ENCODE measurements at places on chromosomes 6 and 20.

DNA sequence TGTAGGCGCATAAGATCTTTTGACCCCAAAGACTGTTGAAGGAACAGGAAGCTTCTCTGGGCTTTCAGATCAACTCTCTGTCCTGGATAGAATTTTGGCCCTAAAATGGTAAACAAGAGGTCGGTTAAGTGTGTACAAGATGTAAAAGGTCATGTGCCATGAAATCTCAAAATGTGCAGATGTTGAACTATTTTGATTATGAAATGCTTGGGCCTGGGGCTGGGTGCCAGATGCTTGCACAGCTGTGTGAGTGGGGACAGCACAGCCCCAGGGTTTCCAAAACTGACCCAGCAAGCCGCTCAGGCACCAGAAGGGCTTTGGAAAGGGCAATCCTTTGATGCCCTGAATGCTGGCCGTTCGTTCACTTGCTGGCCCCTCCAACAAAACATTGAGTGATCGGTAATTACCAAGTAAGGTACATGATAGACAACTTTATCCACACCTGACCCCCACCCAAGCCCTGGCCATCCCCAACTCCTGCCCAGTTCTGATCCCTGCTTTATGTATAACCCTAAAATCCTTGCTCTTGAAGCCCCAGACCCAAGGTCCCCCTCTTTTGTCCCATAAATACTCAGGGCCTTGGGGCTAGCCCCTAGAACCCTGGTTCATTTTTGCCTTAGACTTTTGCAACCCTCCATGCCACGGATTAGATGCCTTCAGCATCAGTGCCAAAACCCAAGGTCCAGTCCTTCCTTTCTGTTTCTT is 1.9 kb downstream of the TMEM239 start:
- no peak for DNase-seq

GRCh38 chr6:96853083-96853482 is 15.8 kb upstream of the GPR63 start:
- no peak for DNase-seq

DNA sequence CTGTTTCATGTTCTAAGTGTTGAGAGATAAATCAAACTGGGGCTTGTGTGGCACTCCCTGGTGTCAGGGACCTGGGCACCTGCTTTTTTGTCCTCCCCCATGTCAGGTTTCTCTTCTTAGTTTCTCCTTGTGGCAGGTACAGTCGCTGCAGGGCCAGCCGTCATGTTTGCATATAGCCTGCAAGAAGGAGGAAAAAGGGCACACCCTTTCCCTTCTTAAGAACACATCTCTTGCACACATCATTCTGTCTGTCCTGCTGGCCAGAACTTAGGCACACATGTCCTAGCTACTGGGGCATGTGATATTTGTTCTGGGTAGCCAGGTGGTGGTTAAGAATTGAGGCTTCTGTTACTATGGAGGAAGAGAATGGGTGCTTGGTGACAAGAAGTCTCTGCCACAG is 27.9 kb downstream of the CDC5L start:
- DNase-seq = no peak

- no peak for DNase-seq
Observed at GRCh38 chr20:49252556-49253350, 25.1 kb downstream of the ZNFX1 start.

Measured in T-helper 22 cell (primary cell).